Stimulated activated CD8-positive, alpha-beta memory T cell treated with anti-CD3 and anti-CD28 coated beads, Interleukin-4, amount 100 ng/mL, for 1 hour (primary cell): ENCODE measurements at places on chromosomes 5 and 9.

DNA sequence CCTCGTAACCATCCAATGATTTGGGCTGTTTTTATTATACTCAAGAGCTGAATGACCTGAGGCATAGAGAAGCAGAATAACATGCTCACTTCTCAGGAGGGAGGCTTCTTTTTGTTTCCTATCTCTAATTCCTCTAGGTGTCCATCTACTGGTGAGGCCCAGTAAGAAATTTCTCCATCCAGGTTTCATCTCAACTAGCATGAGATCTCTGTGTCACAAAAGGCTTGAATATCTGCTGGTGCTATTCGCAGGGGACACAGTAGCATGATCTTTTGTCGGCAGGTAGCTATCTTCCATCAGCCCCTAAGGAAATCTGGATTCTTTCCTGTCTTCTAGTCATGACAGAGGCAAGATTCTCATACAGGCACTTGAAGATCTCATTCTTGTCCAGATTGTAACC is 8.9 kb downstream of the IFNE start:
- no peak for DNase-seq

DNA sequence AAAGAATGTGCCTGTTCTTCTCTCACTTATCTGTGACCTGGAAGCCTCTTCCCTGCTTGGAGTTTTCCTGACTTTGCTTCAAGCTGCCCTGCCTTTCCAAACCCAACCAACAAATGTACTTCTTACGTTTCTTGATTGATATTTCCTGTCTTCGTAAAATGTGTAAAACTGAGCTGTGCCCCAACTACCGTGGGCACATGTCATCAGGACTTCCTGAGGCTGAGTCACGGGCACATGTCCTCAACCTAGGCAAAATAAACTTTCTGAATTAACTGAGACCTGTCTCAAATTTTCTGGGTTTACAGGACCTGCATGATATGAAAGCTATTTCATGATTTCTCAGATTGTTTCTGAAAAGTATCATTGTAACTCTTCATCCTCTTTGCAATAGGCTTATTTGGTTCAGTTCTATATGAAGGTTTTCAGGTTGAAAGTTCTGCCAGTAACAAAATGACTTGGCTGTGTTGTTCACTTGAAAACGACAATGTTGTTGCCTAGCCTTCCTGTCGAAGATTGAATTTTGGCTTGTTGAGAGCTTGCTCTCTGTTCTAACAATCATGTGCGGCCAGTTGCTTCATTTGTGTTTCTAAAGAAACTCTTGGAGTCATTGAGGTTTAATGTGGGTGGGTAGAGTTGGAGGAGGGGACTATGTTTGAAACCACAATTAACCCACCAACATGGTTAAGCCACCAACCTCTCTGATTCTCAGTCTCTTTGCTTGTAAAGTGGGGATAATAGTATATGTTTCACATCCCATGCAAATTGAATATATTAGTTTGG is 145.6 kb downstream of the FBXL7 start:
- no peak for DNase-seq

DNA sequence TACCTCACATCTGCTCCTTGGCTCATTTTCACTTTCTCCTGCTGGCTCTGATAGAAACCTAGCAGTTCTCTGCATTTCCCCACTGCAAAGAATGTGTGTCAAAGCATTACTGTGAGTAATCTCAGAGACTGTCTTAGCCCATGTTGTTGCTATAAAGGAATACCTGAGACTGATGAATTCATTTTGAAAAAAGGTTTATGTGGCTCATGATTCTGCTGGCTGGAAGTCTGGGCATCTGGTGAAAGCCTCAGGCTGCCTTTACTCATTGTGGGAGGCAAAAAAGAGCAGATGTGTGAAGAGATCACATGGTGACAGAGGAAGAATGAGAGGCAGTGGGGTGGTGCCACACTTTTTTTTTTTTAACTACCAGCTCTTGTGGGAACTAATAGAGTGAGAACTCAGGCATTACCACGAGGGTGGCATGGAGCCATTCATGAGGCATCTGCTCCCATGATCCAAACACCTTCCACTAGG is 191.6 kb upstream of the CTNND2 start:
- no peak for DNase-seq

DNA sequence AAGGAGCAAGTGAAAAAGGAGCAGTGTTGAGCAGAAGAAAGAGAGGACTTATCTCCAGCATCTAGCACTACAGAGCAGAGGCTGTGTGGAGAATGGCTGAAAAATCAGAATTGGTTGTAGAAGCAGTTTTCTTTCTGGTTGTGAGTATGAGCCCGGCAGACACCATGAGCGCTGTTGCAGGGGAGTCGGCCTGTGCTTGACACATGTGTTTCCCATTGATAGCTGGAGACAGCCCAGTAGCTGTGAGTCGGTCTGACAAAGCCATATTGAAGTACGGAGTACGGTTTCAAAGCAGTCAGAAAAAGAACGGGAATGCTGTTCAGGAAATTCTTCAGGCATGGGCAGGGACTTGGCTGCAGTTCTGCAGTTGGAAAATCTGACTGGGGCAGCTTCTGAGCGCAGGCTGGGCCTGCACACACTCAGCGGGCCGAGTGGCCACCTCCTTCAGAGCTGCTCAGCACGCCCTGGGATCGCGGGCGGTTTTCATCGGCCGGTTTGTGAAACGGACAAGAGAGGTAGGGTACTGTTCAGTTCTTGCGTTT is at the start of gene SGCD:
SGCD (plus strand) TSS at position 447 of the 542 bp plus-strand sequence.
- DNase-seq = no peak

- DNase-seq = no peak
These were observed 173.2 kb upstream of the FBN2 start for GRCh38 chr5:128711216-128711615.

- no peak for DNase-seq
These were observed 26.3 kb downstream of the C9orf50 start for GRCh38 chr9:129594632-129595031.
